ENCODE measurements at places on chromosomes 2 and 18. TPM values are rescaled to one million over a fixed set of nuclear protein-coding genes. Genes with fewer than 3 reads are reported as not detected.
A peak's percentile ranks its signal among the peaks of the same experiment; 100 is the strongest.

DLX1 gene
- not detected for total RNA-seq

CIAO1 gene
- total RNA-seq = 74.3 TPM

TTN gene
- total RNA-seq = 47.4 TPM

LRRC30 gene
- total RNA-seq = not detected

NOSTRIN gene
- 57.5 TPM for total RNA-seq

ALK gene
- total RNA-seq = 0.25 TPM

DNA sequence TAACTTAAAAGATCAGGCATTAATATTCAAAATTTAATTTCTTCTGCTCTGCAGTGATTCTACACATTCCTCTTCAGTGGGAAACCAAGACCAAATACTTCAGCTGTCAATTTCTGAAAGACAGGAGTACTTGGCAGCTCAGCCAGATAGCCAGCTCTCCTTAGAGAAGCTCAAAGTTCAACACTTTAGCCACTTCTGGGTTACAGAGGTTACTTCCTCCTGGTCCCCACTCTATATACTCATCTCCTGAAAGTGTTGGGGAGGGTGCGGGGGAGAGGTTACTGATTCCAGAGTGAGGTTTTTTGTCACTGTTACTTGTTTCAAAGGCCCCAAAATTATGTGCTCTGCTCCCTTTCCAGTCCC is 4.1 kb downstream of the CYTIP start:
- H3K36me3 ChIP-seq = no peaks in the 10 kb centered on the region
- no peak overlapping the region for H3K27ac ChIP-seq
- H3K27me3 ChIP-seq = no peaks in the 10 kb centered on the region
- no peaks in the 10 kb centered on the region for H3K4me1 ChIP-seq

- DNase-seq = no peak
- no peak overlapping the region for H3K27ac ChIP-seq
- peaks cover 14% of the 10 kb centered on the region for H3K36me3 ChIP-seq
- H3K4me3 ChIP-seq = no peak overlapping the region
Observed at GRCh38 chr2:32192418-32192817, 26.8 kb downstream of the SLC30A6 start.

- H3K4me3 ChIP-seq = no peak overlapping the region
- no peaks in the 10 kb centered on the region for H3K27me3 ChIP-seq
- no peaks in the 10 kb centered on the region for H3K36me3 ChIP-seq
- no peak for DNase-seq
Observed at GRCh38 chr2:199797431-199798403, 53.3 kb downstream of the FTCDNL1 start.

GRCh38 chr2:237433920-237434676 is 20.1 kb upstream of the COL6A3 start:
- no peak overlapping the region for H3K4me3 ChIP-seq
- DNase-seq = no peak
- no peaks in the 10 kb centered on the region for H3K36me3 ChIP-seq

- DNase-seq = no peak
- H3K36me3 ChIP-seq = no peaks in the 10 kb centered on the region
- H3K27me3 ChIP-seq = no peaks in the 10 kb centered on the region
- H3K4me3 ChIP-seq = no peak overlapping the region
- peaks cover 2% of the 10 kb centered on the region for H3K4me1 ChIP-seq
Observed at GRCh38 chr2:119723784-119724467, 35.8 kb upstream of the PTPN4 start.

DNA sequence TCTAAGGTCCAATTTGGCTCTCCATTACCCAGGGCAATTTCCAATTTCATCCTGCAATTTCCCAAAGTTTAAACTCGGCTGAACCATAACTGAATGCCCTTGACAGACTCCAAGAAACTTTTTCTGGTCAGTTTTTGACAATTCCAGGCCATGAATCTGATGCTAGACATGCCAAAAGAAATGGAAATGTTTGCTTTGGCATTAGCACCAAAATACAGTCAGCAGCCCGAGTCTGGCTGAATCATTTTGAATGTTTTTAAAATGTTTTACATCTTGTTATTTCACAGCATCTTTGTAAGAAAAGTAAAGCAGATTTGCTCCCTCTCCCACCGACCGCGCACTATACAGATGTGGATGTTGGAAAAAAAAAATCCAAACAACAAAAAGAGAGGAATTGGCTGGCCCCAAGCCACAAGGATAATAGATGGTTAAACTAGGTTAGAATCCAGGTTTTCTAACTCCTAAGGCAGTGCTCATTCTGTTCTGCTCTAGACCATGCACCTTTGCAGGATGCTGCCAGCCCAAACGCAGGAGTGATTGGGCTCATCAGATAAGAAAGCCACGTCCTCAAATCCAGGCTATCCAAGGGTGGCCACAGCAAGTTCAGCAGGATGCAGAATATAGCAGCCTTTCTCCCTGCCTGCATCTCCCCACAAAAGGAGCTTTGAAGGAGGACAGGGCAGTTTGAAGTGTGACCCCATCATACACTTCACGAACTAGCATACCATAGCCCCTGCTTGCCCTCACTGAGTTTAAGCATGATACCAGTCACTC is 167.5 kb downstream of the ALK start:
- no peak overlapping the region for H3K4me3 ChIP-seq
- no peaks in the 10 kb centered on the region for H3K36me3 ChIP-seq
- H3K27me3 ChIP-seq = no peaks in the 10 kb centered on the region
- no peak overlapping the region for H3K27ac ChIP-seq
- H3K4me1 ChIP-seq = no peaks in the 10 kb centered on the region

DNA sequence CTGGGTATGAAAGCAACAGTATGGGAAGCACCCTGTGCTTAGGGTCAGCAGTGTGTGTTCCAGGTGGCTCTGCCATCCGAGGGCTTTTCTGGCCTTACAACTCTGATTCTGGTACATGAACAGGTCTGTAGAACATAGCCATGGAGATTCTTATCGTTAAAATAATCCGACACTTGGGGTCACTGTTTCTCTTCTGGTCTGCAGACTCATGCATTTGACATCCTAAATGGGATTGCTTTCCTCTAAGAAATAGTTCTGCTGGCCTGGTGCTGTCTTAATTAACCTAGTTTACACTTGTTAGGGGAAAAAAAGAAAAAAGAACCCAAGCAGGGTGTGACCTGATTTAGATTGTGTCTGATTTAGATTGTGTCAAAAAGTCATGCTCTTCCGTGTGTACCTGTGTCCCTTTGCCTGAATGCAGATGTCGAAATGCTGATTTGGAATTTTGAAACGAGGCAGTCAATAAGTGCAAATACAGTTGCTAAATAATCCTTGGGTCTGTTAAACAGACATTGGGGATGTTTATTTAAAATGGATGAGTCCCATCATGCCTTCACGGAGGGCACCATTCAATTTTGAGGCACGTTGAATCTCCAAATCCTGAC is 59.6 kb downstream of the TRPM8 start:
- no peaks in the 10 kb centered on the region for H3K36me3 ChIP-seq
- H3K4me1 ChIP-seq = no peaks in the 10 kb centered on the region
- DNase-seq = no peak
- no peaks in the 10 kb centered on the region for H3K27me3 ChIP-seq

DNA sequence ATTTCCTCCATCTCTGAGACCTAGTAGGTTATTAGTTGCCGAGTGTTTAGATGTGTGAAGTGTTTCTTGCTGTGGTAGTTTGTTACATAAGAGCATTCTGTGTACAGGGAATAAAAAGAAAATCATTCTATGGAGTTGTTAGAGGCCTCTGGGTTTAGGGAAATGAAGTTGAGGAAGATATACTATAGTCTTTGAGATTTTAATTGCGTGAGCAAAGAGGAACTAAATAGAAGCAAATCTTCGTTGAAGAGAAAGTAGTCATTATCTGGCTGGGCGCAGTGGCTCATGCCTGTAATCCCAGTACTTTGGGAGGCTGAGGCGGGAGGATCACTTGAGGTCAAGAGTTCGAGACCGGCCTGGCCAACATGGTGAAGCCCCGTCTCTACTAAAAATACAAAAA is 19.0 kb downstream of the USP39 start:
- H3K27ac ChIP-seq = no peak overlapping the region
- no peak overlapping the region for H3K4me3 ChIP-seq
- no peaks in the 10 kb centered on the region for H3K27me3 ChIP-seq
- peaks cover 43% of the 10 kb centered on the region for H3K36me3 ChIP-seq
- no peak for DNase-seq
- no peaks in the 10 kb centered on the region for H3K4me1 ChIP-seq

DNA sequence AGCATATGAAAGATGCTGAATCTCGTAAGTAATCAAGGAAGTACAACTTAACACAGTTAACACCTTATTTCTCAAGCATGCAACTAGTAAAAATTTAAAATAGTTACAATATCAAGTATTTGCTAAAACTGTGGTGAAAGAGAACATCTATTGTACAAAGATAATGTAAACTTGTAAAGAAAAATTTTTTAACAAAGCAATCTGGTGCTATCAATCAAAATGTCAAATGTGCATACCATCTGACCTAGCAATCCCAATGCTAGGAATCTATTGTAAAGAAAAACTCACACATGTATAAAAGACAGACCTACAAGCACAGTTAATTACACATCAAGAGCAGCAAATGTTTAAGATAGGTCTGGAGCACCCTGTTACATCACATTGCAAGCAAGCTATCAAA is 90.1 kb downstream of the SLC66A3 start:
- no peak for DNase-seq
- no peaks in the 10 kb centered on the region for H3K27me3 ChIP-seq
- H3K27ac ChIP-seq = no peak overlapping the region
- no peak overlapping the region for H3K4me3 ChIP-seq
- no peaks in the 10 kb centered on the region for H3K4me1 ChIP-seq
- peaks cover 8% of the 10 kb centered on the region for H3K36me3 ChIP-seq

- no peak for DNase-seq
- no peaks in the 10 kb centered on the region for H3K27me3 ChIP-seq
- H3K36me3 ChIP-seq = no peaks in the 10 kb centered on the region
- no peak overlapping the region for H3K4me3 ChIP-seq
- peaks cover 20% of the 10 kb centered on the region for H3K4me1 ChIP-seq
Observed at GRCh38 chr18:10271481-10271880, 183.0 kb upstream of the APCDD1 start.

DNA sequence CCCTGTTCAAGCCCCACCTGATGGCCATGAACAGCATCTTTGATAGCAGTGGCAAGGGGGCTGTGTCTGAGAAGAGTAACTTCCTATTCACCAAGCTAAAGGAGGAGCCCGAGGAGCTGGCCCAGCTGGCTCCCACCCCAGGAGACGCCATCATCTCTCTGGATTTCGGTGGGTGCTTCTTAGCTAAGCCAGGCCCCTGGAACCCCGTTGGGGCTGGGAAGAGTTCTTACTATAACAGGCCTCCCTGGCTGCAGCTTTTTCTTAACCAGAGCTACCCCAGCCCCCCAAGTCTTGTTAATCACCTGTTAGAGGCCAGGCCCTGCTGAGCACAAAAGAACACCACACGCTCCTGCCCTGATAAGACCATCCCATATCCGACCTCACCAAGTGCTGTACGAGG is 79.4 kb downstream of the EPAS1 start:
- DNase-seq = no peak
- H3K4me1 ChIP-seq = peaks cover 5% of the 10 kb centered on the region
- peak overlapping the region; percentile 4 for H3K27ac ChIP-seq
- H3K4me3 ChIP-seq = no peak overlapping the region
- peaks cover 56% of the 10 kb centered on the region for H3K36me3 ChIP-seq

DNA sequence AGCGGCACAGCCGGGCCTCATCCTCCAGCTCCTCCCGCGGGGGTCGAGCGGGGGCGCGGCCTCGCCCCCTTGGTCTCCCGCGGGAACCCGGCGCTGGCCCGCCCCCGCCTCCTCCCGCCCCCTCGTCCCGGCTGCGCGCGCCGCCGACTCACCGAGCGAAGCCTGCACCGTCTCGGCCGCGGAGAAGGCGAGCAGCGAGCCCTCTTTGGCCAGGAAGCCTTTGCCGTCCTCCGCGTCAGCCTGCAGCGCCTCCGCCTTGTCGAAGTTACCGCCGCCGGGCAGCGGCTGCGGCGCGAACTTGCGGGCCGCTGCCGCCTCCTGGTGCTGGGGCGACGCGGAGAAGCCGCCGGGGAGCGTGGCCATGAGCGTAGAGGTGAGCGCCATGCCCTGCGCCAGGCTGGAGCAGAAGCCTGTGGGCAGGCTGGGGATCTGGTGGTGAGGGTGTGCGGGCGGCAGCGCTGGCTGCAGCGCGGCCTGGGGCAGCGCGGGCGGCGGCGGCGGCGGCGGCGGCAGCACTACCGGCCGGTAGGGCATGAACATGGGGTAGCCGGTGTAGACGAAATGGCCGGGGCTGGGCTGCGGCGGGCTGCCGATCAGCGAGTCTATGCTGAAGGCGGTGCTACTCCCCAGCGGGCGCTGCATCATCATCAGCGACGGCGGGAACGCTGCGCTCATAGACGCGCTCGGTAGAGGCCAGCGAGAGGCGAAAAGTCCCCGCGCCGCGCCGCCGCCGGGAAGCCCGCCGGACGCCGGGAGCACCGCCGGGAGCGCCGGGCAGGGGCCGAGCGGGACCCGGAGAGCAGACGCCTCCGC is 683 bp downstream of the GBX2 start:
- H3K27me3 ChIP-seq = peaks cover 77% of the 10 kb centered on the region
- no peaks in the 10 kb centered on the region for H3K36me3 ChIP-seq
- peaks cover 3% of the 10 kb centered on the region for H3K4me1 ChIP-seq

All from lung (tissue), 17 donors.